ENCODE measurements at places on chromosomes 3 and 15.

- peak; percentile 63 for DNase-seq
Measured at GRCh38 chr3:159711560-159712333, 276.9 kb upstream of the IL12A start.

GRCh38 chr3:149443545-149443912, 31.0 kb upstream of the TM4SF4 start:
- DNase-seq: no peak

DNA sequence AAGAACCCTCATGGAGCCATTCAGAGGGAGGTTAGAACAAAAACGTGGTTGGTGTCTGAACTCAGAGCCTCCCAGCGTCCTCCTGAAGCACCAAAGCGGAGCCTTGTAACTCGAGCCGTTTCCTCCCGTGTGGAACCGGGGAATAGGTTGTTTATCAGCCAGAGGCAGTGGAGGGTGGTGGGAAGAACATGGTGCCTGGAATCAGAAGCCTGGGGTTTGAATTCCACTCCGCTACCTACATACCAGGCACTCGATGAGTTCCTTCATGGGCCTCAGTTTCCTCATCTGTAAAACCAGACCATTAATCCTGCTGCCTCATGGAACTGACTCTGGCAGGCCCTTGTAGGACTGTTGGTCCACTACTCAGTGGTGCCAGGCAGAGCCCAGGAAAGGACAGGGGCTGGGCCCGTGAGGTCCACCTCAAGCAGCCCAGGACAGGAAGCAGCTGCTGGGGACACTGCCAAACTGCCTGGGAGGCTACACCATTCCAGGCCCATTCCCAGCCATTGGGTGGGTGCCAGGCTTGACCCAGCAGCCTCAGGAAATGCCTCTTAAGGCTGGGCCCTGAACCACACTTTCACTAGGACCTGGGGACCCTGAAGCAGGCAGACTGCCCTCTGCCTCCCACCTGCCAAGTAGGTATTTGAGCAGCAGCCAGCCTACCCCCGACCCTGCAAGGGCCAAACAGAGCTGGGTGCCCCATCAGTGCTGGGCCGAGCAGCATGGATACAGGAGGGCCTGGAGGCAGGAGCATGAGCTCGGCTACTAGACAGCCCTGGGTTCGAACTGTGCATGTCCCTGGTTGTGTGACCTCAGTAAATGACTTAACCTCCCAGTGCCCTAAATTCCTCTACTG, 33.4 kb downstream of the PRKCD start:
- DNase-seq: no peak

DNA sequence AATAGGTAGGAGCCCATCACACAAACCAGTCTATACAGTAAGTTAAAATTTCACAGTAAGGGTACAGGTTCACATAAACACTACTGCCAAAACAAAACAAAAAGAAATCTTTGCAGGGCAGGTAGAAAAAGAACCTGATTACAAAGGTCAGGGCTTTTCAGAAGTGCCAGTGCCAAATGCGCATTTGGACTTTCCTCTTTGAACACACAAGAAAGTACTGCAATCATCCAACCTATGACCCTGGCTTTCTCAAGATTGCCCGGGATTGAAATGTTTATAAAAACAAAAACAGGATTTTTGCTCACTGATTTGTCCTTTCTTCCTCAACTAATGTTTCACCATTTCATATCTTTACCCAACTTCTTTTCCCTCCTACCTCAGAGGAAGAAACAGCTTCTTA, 47.4 kb downstream of the CBLB start:
- no peak for DNase-seq

DNA sequence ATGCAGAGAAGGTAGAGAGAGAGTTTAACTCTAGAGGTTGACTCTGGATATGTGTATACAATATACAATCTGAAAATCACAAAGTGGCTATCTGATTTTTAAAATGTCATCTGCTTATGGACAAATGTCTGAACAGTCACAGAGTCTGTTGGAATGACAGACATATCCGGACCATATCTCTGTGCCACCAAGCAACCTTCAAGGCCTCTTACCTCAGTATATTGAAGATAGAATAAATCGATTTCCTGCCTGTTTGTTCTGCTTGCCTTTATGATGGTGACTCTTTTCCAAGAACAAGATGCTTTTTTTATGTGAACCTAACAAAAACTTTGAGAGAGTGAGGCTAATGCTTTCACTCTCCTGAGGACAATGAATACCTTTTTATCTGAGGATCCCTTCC, 151.1 kb downstream of the RBPMS2 start:
- DNase-seq: no peak

All from smooth muscle cell of the brain vasculature (primary cell).